ENCODE measurements at places on chromosomes 11 and 22.
A peak's percentile ranks its signal among the peaks of the same experiment; 100 is the strongest.

GRCh38 chr11:12315024-12315423 lies 62.3 kb upstream of the PARVA start:
- DNase-seq, result no peak

- DNase-seq, result no peak
Observed at GRCh38 chr22:27513021-27513420, 288.5 kb downstream of the MN1 start.

- no peak for DNase-seq
Observed at GRCh38 chr22:49997251-49997599, 15.3 kb downstream of the IL17REL start.

DNA sequence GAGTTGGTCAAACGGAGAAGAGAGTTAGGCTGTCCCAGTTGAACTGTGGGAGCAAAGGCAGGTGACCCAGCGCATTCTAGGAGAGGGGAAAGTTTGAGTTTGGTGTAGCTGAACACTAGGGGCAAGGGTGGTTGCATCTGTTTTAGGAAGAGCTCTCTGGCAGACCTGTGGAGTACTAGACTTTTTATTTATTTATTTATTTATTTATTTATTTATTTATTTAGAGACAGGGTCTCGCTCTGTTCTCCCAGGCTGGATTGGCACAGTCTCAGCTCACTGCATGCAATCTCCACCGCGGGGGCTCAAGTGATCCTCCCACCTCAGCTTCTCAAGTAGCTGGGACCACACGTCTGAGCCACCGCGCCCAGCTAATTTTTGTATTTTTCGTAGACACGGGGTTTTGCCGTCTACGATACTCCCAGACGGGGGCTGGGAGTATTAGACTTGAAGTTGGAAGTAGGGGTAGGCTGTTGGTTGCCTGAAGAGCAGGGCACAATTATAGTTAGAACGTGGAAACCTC lies 950 bp upstream of the ACER3 start:
- DNase-seq, result no peak

GRCh38 chr11:65132988-65133700 lies 1.2 kb downstream of the SYVN1 start:
- DNase-seq, result peak; percentile 68

DNA sequence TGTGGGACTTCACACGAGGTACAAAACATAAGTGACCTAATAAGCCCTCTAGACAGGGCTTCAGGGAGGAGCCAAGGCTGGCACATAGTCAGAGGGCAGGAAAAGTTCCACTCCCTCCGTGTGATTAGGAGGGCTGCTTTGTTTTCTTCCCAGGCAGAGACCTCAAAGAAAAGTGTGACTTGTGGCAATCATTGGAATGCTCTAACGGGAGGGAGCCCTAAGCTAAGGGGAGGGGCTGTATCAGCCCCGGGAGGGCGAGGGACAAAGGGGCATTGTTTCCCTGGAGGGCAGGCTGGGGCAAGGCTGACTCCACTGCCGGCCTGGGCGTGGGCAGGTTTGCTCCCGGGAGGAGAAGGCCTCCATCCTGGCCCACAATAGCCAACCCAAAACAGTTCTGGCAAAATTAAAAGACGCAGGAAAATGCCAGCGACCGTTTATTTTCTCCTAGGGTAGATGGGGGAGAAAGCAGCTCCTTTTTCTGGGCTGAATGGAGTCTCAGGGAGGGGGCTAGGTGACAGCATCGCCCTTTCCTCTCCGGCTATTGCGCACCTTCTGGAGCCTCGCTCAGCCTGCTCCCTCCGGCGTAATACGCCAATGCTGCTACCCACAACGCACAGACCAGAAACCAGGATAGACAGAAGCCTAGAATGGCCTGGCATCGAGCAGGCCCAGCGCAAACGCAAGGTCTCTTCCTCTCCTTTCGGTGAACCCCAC lies 60.2 kb downstream of the ENDOD1 start:
- no peak for DNase-seq

- peak; percentile 94 for DNase-seq
Observed at GRCh38 chr11:73982990-73983740, 522 bp upstream of the UCP2 start.

- DNase-seq, result peak; percentile 15
Observed at GRCh38 chr11:125111001-125111342, 454 bp downstream of the TMEM218 start.

GRCh38 chr11:27020751-27021150 lies 19.9 kb upstream of the BBOX1 start:
- DNase-seq, result no peak

GRCh38 chr11:104570078-104570701 lies 328.1 kb downstream of the CASP12 start:
- no peak for DNase-seq

- no peak for DNase-seq
Observed at GRCh38 chr11:95993438-95994298, 69.8 kb upstream of the MTMR2 start.

GRCh38 chr11:6799402-6799801 lies at the start of gene OR6A2:
Gene OR6A2, minus strand, starts transcription at chr11:6799689. Its CDS starts 3,981 bp downstream, at chr11:6795708.
- no peak for DNase-seq

DNA sequence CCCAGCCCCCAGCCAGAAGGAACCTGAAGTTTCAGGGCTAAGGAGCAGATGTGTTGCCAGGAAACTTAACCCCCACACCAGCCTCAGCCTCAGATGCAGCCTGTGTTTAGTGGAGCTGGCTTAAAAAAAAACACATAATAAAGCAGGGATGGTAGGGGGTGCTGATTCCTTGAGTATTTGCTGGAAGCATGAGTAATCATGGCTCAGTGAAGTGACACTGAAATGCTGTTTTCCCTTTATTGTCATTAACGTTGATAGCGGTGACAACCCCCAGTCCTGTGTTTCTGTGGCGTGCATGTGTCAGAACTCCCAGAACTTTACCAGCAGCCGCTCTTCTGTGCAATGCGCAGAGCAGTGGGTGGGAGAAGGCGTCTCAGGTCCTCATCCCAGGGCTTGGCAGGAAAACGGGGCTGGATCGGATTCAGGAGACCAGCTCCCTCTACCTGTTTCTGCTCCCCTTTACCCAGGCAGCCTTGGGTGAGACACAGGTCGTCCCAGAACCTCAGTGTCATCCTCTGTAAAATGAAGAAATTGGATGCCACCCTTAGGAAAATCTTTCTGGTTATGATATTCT lies 1282.1 kb downstream of the TBC1D22A start:
- no peak for DNase-seq

DNA sequence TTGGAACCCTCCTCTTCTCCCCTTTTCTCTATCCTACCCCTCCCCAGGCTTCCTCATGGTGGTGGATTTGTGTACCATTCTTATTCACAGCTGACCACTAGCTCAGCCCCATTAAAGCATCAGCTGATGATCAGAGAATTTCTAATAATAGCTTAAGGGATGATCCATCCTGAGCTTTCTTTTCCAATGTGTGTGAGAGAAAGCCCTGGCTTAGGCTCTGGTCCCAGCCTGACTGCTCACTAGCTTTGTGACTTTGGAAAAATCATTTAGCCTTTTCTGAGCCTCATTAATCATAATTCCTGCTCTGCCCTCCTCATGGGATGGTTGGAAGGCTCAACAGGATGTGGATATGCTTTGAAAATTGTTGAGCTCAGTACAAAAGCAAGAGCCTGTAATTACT lies 26.3 kb upstream of the CCDC90B start:
- DNase-seq, result no peak

- DNase-seq, result no peak
Observed at GRCh38 chr11:35218956-35219355, 80.0 kb downstream of the CD44 start.

DNA sequence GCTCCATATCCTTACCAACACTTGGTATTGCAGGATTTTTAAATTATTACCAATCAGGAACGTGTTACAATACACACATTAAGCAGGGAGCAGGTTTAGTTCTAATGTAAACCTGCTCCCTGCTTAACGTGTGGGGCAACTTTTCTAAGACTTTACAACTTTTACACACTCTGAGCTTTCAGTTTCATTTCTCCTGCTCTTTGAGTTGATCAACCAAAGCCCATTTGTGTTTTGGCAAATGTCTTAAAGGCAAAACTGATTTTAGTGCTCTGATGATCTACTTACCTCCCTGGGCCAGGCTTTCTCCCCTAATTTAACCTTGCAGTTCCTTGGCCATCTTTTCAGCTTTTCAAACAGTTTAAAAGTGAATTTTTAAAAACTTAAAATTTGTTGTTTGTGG lies 70.9 kb downstream of the ZBTB44 start:
- DNase-seq, result no peak

DNA sequence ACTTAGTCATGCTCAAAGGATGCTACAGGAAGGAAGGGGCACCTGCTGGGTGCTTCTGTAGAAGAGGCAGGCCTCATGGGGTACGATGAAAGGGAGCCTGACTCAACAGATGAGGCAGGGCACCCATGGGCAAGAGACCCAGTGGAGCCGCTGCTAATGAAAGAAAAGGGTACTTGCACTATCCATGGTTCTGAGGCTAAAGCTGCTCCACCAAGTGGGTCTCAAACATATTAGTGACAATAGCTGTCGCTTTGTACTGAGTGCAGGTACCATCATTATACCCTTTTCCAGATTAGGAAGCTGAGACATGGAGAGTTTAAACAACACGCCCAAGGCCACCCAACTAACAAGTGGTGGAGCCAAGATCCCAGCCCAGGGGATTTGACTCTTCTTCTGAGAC lies 127.5 kb upstream of the SERPIND1 start:
- DNase-seq, result no peak

DNA sequence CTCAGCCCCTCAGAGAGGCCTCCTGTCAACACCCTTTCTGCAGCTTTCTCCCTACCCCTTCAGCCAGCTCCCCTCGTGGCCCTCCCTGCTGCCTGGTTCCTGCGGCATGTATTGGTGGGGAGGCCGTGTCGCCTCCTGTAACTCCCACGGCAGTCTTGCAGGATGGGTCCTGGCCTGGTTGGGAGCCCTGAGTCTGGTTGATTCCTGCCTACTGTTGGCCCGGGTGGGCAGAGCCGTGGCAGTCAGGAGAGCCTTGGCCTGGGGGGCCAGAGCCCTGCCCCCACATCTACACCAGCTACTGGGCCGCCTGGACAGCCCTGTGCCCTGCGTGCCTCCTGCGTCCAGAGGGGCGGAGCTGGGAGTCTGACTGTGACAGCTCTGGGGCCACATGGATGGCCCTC lies 30.3 kb upstream of the GRAMD4 start:
- no peak for DNase-seq

GRCh38 chr11:86469491-86470388 lies 95.1 kb downstream of the CCDC81 start:
- no peak for DNase-seq

DNA sequence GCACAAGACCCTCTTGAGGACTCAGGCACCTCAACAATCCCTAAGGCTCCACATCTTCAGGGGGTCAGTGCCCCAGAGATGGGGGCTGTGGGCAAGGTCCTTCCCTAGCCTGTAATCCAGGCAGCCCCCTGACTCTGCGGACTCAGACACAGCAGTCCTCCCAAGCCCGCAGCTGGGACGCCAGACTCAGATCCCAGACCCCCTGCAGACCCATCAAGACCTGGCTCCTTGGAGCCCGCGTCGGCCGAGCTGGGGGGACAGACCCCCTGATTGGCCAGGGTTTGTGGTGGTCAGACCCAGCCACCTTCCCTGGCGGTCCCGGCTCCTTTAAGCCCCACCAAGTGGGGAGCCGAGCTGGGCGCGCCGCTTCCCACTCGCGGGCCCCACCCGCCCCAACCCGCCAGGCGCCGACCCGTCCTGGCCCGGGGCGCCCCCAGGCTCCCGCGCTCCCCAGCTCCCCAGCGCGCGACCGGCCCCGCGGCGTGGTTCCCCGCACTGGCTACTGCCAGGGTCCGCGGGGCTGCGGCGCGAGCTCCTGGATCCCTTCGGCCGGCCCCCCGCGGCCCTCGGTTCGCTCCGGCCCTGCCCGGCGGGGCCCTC lies 458 bp downstream of the OSBPL5 start:
- no peak for DNase-seq

GRCh38 chr11:128905345-128906184 lies 14.4 kb downstream of the KCNJ5 start:
- DNase-seq, result peak; percentile 44

GRCh38 chr22:40042312-40042711 lies 47.6 kb downstream of the FAM83F start:
- no peak for DNase-seq

- no peak for DNase-seq
Observed at GRCh38 chr11:83773950-83774880, 488.0 kb upstream of the CCDC90B start.
